ENCODE measurements at places on chromosomes 13 and 19.

GRCh38 chr19:9958379-9958821 is 22.1 kb upstream of the OLFM2 start:
- no peak for DNase-seq

DNA sequence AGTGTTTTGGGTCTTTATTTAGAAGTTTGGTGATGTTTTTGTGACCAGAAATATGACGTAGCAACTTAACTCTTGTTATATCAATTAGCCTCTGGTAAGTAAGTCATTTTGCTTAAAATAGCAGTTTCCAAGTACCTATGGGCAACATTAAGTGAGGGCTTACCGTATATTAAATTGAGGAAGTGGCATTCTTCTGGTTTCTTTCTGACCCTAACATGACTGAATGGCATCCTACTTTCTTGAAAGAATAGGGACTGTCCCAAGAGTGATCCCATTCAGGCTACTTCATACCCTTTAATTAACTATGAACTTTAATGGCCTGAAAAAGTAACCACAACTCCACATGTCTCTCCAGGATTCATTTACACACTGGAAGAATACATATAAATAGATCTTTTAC is 106.6 kb downstream of the MZT1 start:
- DNase-seq, result no peak

DNA sequence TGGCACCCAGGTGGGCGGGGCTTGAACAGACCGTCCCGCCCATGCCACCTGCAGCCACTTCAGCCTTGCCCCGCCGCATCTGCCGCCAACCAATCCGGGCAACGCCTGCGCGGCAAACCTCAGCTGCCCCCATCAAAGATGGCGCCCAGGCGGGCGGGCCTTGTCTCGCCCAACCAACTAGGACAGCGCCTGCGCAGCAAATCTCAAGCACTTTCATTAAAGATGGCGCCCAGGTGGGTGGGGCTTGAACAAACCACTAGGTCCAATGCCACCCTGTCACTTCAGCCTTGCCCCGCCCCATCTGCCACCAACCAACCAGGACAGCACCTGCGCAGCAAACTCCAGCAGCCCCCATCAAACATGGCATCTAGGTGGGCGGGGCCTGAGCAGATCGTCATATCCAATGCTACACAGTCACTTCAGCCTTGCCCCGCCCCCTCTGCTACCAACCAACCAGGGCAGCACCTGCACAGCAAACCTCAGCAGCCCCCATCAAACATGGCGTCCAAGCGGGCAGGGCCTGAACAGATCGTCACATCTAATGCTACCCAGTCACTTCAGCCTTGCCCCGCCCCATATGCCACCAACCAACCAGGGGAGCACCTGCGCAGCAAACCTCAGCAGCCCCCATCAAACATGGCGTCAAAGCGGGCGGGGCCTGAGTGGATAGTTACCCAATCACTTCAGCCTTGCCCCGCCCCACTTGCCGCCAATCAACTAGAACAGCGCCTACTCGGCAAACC is 1.4 kb downstream of the PEG3 start:
- peak; percentile 16 for DNase-seq

GRCh38 chr19:34173193-34173956 is 1.1 kb downstream of the LSM14A start:
- DNase-seq, result peak; percentile 73

- peak; percentile 87 for DNase-seq
Measured at GRCh38 chr13:28258417-28258816, 120.1 kb downstream of the PAN3 start.

GRCh38 chr19:1935484-1936208 is 5.3 kb upstream of the CSNK1G2 start:
- peak; percentile 21 for DNase-seq

DNA sequence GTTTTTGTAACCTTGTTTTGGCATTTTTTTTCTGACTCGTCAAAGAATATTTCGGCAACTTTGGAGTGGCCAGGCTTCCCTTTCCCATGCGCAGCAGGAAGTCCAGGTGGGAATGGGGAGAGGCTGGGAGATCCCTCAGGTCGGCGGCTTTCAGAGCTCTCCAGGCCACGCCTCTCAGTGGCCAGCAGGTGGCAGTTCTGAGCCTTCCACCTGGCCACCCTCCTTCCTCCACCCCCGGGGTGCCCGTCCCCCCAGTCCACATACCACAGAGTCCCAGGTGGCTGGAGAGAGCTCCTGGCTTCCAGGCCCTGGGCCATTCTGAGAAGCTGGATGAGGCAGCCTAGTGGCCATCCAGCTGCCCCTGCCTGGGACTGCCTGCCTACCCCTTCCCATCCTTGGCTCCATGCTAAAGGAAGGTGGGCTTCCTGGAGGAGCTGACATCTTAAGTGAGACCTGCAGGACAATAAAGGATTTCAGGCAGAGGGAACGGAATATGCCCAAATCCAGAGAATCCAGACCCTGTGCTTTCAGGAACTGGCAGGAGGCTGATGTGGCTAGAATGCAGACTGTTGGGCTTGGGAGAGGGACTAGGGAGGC is 46.3 kb downstream of the CCNE1 start:
- DNase-seq, result no peak

- no peak for DNase-seq
Measured at GRCh38 chr13:20446405-20446804, 79.3 kb downstream of the CRYL1 start.

DNA sequence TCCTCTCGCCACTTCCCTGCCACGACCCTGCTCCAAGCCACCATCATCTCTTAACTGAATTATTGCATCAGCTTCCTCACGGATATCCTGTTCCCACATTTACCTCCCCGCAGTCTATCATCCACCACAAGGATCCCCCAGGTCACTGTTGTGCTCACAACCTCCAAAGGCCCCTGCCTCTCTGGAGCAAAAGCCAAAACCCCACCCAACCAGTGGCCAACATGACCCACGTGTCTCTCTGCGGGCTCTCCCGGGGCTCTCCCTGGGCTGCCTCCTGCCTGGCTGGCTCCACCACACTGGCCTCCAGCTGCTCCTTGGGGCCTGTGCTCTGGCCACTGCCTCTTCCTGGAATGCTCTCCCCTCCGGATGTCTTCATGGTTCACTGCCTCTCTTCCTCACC is 809.3 kb downstream of the UQCRFS1 start:
- DNase-seq, result no peak

- DNase-seq, result no peak
Measured at GRCh38 chr13:94537740-94538630, 58.0 kb downstream of the TGDS start.

- no peak for DNase-seq
Measured at GRCh38 chr13:83295686-83296085, 586.6 kb downstream of the SLITRK1 start.

- DNase-seq, result no peak
Measured at GRCh38 chr13:31352467-31352866, 152.7 kb downstream of the B3GLCT start.

DNA sequence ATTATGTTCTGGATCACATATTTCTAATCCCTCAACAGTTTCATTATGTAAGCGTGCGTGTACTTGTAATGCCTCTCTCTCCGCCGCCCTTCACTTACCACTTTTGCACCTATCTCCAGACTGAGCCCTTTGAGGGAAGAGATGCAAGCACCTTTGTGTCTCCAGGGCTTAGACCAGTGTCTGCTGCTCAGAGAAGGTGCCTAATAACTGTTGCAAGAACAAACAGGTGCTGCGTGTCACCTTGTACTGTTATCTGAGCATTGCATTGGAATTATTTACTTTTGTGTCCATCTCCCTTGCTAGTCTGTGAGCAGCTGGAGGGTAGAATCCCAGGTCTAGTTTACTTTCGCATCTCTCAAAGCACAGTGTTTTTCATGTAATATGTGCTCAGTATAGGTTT is 156.2 kb downstream of the FLT1 start:
- no peak for DNase-seq

DNA sequence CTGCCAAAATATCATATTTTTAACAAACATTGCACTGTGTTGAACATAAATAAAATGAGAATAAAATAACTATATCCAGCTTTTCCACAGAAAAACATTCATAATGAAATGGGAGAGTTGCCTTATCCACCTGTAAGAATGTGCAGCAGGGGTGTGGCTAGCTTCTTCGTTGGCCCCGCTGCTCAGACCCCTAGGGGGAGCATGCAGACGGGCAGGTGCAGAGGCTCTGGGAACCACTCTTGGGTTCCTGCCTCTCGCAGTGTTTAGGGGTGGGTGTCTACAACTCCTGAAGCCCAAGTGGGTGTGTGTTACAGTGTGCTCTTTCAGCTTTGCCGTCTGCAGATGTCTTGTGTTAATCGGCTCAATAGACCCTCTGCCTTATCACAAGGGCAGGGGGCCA is 121.7 kb downstream of the SLITRK5 start:
- no peak for DNase-seq

DNA sequence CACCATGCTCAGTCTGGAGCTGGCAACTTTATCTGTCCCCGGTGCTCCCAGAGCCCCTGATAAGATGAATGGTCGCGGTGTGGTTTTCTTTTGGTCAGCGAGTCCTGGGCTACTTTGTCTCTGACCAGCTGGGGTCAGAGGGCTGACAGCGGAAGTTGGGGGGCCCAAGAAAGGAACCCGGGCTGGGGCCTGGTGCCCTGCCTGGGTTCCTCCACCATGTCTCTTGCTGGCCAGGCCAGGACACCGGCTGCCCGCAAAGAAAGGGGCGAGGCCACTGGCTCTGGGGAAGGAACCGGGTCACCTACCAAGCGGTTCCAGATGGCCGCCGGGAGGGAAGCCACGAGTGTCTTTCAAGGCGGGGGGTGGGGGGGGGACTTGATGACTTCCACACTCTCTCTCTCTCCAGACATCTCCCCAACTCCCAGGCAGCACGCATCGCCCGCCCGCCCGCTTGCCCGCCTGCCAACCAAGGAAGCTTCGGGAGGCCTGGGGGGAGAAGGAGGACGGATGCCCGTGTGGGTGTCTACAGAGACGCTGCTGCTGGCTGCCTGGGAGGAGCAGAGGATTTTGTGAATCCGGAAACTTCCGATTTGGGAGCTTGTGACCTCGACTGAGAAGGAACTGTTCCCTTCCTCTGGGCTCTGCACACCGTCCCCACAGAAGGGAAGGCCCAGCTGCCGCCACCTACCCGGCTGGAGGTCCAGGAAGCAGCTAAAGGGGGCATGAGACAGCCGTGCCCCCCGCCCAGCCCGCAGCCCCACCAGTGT is 1.1 kb downstream of the PIP5K1C start:
- peak; percentile 18 for DNase-seq

- DNase-seq, result no peak
Measured at GRCh38 chr13:97278435-97279411, 56.6 kb downstream of the MBNL2 start.

- DNase-seq, result no peak
Measured at GRCh38 chr13:99969453-99969918, 2.1 kb downstream of the ZIC5 start.

DNA sequence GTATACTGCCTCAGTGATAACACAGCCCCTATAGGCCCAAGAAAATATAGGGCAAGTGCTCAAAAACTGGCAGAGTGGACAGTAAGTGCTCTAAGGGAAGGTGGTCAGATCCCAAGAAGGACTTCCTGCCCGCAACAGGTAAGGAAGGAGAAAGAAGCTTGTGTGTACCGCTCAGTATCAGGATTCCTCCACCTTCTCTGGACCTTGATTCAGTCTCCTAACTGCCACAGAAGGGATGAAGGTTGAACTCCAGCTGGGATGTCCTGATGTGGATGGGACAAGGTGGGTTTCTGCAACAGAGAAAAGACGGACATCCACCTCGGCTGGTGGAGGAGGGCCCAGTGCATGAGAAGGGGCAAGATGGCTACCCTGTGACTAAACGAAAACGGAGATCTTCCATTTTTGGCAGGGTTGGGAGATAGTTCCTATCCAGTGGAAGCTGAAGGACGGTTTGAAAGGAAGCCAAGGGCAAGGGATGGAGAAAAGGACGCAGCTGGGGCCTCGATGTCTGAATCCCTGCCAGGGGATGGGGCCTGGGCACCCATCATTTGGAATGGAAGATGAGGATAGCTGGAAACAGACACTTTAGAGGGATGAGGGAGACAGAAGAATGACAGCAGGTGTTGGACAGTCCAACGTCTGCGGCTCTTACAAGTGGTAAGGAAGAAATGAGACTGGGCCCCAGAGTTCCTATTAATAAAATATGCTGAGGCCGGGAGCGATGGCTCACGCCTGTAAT is 1.3 kb upstream of the ATF5 start:
- DNase-seq, result no peak

- DNase-seq, result no peak
Measured at GRCh38 chr13:99151516-99151915, 49.1 kb upstream of the UBAC2 start.

DNA sequence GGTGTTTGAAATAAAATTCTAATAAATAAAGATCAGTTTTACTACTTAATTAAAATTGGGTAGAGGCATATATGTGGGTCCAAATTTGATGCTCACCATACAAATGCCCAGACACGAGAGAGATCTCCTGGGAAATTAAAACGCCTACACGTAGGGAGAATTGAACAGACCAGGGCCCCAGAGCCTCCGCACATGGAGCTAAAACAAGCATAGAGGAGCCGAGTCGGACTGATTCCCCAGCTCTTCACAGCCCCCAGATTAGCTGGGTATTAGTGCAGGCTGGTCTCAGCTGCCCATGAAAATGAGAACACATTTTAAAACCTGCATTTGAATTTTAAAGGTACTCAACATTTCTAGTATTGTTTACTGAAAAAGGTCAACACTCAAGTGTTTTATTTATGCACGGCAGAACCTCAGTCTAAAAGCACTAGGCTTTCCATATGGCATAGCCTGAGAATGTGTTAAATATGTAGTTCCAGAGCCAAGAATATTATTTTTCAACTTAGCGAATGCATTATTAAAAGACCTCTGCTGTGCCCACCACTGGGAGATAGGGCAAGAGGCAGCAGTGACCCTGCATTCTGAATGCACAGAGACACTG is 344.8 kb downstream of the ENOX1 start:
- no peak for DNase-seq

DNA sequence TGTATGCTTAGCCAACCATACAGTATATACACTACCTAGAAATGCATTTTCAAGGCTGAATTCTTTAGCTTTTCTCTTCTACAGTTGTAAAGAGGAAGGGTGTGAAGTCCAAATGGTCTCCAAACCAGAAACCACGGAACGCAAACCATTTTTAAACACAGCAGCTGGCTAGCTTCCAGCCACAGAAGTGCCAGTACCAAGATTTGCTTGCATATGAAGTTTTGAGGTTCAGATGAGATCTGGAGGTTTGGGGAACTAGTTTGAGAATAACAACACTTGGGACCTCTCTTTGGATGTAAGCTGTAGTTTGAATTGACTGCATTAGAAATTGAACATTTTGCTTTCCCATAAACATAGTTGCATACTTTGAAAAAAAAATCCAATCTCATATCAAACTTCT is 1243.5 kb downstream of the EFNB2 start:
- no peak for DNase-seq

- DNase-seq, result peak; percentile 83
Measured at GRCh38 chr19:58538257-58539168, 5.4 kb upstream of the TRIM28 start.

DNA sequence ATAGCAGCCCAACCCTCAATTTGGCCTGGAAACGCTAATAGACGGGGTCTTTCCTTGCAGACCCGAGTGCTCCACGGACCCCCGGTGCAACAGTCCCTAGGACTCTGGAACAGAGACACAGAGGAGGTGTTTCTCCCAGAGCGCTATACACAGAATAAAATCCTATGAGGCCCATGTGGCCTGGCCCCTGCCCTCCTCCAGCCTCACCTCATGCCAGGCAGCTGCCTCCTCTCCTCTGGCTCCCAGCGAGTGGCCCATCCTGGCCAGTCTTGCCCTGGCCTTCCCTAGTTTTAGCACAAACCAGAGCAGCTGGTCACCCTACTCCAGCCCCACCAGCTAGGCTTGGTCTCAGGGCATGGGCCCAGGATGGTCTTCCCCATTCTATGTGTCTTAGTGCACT is 20.3 kb downstream of the POP4 start:
- DNase-seq, result no peak
